ENCODE measurements at places on chromosomes 7 and 10.

GRCh38 chr7:28520074-28521015 is 108.0 kb downstream of the CREB5 start:
- no peak for DNase-seq

GRCh38 chr7:3201306-3201705 is 99.7 kb upstream of the SDK1 start:
- DNase-seq = no peak

DNA sequence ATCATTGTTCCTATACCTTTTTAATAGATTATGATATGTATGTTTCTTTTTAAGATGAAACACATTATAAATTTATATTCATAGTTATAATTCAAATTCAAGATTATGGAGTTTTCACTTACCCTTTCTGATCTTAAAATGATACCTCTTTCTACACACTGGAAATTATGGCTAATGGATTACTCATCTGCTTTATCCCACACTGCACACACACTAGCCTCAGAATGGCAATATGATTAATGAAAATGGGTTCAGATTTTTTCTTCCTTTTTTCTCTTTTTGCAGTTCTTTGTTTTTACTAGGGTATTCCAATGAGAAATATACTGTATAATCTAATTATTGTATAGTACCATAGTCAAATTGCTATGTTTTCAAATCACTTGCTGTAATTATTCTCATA is 82.3 kb upstream of the FZD1 start:
- DNase-seq = no peak

- no peak for DNase-seq
Observed at GRCh38 chr10:96673318-96674099, 46.8 kb downstream of the PIK3AP1 start.

DNA sequence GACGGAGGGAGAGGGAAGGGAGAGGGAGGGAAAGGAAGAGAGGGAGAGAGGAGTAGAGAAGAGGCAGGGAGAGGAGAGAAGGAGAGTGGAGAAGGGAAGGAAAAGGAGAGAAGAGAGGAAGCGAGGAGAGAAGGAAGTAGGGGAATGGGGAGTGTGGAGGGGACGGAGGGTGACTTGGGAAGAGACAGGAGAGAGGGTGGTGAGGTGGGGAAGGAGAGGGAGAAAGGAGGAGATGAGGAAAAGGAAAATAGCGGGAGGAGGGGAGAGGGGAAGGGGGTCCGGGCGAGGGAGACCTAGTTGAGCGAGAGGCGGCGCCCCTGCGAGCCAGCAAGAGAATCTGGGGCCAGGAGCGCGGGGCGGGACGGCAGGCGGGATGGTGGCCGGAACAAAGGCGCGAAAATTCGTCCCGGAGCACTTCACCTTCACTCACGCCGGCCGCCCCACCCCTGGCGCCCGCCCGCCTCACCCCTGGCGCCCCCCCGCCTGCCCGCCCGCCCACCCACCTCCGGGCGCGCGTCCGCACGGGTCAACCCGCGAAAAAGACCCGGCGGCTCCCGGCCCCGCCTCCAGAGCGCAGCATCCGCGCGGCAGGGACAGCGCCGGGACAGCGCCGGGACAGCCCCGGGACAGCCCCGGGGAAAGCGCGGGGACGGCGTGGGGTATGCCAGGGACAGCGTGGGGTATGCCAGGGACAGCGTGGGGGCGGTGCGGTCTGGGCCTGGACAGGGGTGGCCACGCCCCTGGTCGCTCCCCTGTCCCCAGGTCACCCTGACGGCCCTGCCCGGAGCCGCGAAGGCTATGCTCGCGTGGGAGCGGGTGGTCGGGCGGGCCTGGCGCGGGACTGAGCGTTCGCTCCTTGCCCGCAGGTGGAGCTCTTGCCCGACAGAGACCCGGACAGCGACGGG is 4.2 kb downstream of the VSTM2A start:
- DNase-seq = no peak

- no peak for DNase-seq
Observed at GRCh38 chr10:44008270-44008916, 359.7 kb upstream of the ZNF32 start.

DNA sequence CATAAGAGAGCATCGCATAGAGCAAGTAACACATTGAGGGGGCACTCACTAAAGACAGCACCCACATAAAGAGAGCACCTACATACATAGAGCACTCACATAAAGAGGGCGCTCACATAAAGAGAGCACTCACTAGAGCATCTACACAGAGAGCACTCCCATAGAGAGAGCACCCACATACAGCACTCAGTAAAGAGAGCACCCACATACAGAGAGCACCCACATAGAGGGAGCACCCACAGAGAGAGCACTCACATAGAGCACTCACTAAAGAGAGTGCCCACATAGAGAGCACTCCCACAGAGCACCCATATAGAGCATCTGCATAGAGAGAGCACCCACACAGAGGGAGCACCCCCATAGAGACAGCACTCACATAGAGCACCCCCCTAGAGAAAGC is 47.8 kb downstream of the INSIG1 start:
- no peak for DNase-seq

DNA sequence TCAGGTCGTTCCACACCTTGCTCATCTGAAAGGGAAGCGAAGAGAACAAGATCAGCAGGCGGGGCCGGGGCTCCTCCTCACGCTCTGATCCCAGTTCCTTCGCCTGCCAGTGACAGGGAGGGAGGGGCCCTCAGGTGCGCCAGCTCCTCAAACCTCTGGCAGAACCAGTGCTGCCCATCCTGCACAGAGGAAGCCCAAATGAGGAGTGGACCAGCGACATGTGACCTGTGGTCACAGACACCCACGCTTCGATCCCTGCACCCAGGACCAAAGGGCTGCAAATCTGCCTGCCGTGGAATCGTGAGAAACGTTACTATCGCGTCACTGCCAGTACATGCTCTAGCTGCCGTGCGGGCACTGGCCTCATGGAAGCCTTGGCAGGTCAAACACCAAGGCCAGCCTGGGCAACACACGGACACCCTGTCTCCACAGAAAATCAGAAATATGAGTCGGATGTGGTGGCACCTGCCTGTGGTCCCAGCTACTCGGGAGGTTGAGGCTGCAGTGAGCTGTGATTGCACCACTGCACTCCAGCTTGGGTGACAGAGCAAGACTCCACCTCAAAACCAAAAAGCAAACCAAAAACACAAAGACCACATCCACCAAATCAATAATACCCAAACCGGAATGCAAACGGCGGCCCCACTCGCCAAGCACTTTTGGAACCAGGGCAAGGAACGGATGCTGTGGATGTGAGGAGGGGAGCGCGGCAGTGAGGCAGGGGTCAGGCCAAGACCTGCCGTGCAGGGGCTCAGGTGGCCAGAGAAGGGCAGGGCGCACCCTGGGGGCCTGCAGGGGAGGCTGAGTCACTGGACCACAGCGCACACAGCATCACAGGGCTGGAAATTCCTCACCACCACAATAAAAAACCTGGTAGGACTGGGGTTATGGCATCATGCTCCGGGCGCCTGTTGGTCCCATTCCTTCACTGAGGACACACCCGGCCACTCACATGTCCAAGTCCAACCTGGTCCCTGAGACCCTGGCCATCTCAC is 13.4 kb downstream of the NUDT1 start:
- DNase-seq = no peak

- DNase-seq = no peak
Observed at GRCh38 chr7:70849580-70850235, 282.2 kb upstream of the GALNT17 start.

DNA sequence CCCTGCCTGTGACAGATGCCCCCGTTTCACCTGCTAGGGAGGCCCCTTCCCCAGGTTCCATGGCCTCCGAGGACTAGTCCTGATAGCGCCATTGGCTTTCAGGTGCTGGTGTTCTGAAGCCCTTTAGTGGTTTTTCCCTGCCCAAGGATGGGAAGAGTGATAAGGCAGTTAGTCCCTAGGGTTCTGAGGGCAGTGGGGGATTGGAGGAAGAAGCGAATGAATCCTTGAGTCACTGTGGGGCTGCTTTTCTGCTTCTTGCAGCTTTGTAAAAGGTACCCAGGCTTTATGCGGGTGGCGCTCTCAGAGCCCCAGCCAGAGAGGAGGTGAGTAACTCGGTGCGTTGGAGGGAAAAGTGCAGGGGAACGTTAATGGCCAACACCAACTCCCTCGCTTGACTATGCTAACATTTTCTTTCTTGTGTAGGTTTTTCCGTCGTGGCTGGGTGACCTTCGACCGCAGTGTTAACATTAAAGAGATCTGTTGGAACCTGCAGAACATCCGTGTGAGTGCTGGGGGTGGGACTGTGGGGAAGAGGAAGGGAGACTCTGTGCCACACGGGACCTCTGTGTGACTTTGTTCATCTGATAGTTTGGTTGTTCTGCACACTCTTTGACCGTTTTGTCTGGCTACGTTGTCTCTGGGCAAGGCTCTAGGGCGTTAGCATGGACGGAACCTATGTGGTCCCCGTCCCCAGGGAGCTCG is 3.9 kb downstream of the UFSP1 start:
- no peak for DNase-seq

GRCh38 chr10:16011548-16011947 is 151.2 kb upstream of the MINDY3 start:
- DNase-seq = no peak

GRCh38 chr7:30027740-30028215 is 434 bp upstream of the PLEKHA8 start:
- DNase-seq = no peak

DNA sequence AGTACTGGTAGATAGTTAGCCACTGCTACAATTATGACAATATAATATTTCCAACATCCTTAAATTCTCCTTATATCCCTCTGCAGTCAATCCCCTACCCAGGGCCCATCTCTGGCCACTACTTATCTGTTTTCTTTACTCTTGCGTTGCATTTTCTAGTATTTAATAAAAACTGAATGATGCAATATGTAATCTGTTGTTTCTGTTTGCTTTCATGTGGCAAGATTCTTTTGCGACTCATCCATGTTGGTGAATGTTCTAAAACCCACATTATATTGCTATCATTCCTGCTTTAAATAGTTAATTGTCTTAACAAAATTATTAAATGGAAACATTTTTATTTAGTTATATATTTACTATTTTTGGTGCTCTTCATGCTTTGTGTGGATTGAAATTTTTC is 338.5 kb downstream of the MDFIC start:
- DNase-seq = no peak

GRCh38 chr10:60310740-60311139 is 78.9 kb downstream of the ANK3 start:
- no peak for DNase-seq

GRCh38 chr7:149773446-149774236 is at the start of gene ZNF467:
Gene ZNF467, minus strand, starts transcription at chr7:149773588. Its CDS starts 2,556 bp downstream, at chr7:149771032.
- DNase-seq = no peak

DNA sequence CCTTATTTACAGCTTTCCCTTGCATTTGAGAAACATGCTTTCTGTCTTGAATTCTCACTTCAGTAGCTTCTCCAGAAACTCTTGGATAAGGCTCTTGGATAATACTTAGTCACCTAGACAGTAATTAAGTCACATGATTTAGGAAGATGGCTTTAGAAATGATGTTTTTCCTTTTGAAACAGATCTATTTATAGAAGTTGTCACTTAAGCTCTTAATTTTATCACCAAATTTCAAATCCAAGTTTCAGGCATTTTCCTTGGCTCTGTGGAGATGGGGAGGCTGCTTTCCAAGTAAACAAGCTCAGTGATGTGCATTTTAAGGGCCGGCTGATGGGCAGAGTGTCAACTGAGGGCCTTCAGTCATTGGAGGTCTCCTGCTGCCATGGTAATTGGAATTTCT is 130.3 kb downstream of the SRI start:
- DNase-seq = no peak

GRCh38 chr7:132112657-132113056 is 463.6 kb downstream of the PLXNA4 start:
- DNase-seq = no peak

DNA sequence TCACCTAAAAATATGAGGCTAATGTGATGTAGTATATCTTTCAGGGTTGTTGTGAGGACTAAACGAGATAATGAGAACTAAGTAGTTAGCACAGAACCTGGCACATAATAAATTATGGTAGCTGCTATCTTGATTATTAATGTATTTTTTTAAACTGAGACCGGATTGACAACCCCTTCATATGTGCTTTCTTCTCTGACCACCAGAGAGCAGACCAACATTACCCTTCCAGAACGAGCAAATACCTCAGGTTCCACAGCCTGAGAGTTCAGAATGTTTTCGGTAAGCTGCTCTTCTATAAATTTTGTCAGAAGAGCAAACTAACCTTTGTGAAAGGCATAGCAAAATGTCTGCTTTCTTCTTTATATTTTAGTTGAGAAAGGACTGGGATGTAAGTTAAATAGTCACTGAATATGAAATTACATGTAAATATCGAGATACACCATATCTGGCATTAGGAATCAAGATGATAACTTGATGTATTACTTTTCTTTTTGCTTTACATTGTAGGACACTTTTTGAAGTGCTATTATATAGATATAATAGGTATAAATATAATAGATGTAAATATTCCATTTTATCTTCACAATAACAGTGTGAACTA is 13.6 kb upstream of the BPGM start:
- DNase-seq = no peak

- DNase-seq = no peak
Observed at GRCh38 chr7:70942791-70943190, 189.2 kb upstream of the GALNT17 start.

DNA sequence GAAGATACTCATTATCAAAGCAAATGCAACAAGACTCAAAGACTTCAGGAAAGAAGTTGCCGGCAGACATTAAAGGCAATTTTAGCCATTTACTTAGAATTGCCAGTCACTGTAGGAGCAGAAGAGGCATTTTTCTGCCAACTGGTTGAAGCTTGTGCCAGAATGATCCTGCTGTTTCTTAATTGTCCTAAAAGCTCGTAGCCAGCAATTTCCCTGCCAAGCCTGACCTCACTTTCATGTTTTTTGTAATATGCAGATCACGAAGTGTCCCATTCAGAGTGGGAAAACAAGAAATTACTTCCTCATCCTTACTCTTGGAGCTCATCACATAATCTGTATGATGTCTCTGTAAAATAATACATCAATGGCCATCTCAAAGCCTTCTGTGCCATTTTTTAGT is 130.9 kb upstream of the ANKRD1 start:
- DNase-seq = no peak

DNA sequence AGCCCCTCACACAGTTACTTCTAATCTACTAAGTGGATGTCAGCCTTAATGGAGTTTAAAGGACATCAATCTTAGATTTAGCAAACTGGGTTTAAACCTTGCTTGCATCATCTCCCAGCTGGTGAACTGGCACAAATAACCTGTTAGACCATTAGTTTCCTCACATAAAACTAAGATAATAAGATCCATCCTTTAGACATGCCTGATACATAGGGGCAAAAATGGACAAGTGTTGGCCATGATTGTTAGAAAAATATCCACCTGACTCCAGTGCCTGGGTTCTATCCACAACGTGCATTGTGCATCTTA is 439.1 kb downstream of the TNS3 start:
- DNase-seq = no peak

DNA sequence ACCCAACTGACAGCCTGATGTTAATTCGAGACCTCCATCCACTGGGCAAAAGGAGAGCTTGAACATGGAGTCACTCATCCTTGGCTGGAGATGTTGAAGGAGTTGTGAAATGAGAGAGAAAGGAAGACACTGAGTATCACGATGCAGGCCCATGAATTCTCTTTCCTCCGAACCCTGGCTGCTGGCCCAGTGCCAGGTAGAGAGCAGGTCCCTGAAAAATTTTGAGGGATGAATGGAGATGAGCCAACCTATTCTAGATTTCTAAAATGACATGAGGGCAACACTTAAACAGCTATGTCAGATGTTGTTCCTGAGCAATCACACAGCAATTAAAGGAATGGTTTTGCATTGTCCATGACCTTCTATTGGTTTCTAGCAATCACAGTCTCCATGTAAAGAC is 355.1 kb upstream of the ZMIZ1 start:
- no peak for DNase-seq

Data from stimulated activated CD4-positive, alpha-beta T cell treated with anti-CD3 and anti-CD28 coated beads, Interleukin-12 subunit alpha, Interleukin-12 subunit beta, amount 100 ng/mL, for 24 hours (primary cell).